ENCODE measurements at places on chromosomes 12 and 14.

- DNase-seq = no peak
Observed at GRCh38 chr14:50021261-50022031, 94.9 kb downstream of the VCPKMT start.

- no peak for DNase-seq
Observed at GRCh38 chr12:52226446-52226845, 6.6 kb upstream of the KRT7 start.

GRCh38 chr12:77352946-77353345 lies 287.6 kb upstream of the E2F7 start:
- no peak for DNase-seq

DNA sequence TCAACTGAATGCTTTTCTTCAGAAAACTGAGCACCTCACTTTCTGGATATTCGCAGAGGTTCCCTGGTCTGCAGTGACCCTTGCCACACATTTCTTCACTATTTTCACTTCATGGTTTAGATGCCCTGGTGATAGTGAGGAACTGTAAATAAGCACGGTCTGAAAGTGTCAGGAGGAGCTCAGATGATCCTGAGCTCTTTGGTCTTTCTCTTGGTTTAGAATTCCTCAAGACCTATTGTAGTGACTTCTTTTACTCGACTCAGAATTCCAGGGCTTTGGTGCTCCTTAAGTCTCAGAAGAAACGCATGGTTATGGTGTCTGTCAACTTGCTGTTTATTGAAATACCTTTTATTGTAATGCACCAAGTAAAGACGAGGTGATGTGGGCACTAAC lies 84.0 kb downstream of the SAMD4A start:
- DNase-seq = no peak

GRCh38 chr14:98711453-98711852 lies 560.5 kb downstream of the BCL11B start:
- no peak for DNase-seq

- DNase-seq = no peak
Observed at GRCh38 chr12:115176741-115177400, 492.9 kb upstream of the TBX3 start.

- DNase-seq = no peak
Observed at GRCh38 chr12:1099158-1099557, 108.1 kb downstream of the ERC1 start.

- no peak for DNase-seq
Observed at GRCh38 chr12:85676816-85677749, 159.1 kb downstream of the RASSF9 start.

DNA sequence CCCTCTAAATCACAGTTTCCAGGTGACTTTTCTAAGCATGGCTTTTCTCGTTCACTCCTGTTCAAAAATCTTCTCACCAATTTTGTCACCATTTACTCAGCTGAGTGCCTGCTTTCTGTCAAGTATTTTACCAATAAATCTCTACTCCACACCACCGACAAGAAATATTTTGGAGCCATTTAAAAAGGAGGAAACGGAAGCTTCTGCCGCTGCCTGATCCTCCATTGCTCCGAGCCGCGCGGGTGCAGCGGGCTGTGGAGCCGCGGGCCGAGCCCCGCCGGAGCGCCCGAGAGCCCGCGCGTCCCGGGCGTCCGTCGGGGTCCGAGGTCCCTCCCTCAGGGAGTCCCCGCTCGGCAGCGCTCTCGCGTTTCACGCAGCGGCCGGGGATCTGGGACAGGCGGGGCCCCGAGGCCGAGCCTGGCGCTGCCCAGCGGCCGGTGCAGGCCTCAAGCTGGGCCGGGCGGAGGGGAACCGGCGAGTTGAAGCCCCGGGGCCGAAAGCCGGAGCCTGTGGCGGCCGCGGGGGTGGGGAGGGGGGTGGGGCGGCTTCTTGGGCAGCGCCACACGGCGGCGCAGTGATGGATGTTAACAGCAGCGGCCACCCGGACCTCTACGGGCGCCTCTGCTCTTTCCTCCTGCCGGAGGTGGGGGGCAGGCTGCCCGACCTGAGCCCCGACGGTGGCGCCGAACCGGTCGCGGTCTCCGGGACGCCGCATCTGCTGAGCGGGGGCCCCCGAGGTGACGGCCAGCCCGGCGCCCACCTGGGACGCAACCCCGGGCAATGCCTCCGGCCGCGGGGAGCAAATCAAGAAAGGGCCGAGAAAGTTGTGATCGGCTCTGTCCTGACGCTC lies 1.1 kb upstream of the HEBP1 start:
- DNase-seq = peak; percentile 17

Measured in activated T-cell treated with anti-CD3 and anti-CD28 coated beads, Interleukin-2, amount 50 U/mL, for 4 hours (primary cell).